ENCODE measurements at places on chromosomes 1 and 21. TPM values are rescaled to one million over a fixed set of nuclear protein-coding genes. Genes with fewer than 3 reads are reported as not detected.

DNA sequence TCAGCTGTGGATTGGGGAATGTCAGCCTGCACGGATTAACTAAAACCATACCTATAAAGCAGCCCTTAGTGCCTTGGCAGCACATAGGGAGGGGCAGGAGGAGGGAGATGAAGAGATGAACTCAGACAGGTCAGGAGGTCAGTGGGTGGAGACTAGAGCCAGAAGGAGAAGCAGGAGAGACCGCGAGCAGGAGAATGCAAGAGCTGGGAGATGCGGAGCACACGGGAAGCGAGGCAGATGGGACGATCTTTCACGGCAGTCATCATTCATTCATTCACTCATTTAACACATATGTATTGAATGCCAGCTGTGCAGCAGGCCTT, 41.9 kb downstream of the NEK2 start:
- DNase-seq, result no peak

GRCh38 chr1:19445417-19446342, 39.7 kb downstream of the CAPZB start:
- DNase-seq, result no peak

GRCh38 chr1:157580179-157580827, 17.6 kb downstream of the FCRL4 start:
- no peak for DNase-seq

DNA sequence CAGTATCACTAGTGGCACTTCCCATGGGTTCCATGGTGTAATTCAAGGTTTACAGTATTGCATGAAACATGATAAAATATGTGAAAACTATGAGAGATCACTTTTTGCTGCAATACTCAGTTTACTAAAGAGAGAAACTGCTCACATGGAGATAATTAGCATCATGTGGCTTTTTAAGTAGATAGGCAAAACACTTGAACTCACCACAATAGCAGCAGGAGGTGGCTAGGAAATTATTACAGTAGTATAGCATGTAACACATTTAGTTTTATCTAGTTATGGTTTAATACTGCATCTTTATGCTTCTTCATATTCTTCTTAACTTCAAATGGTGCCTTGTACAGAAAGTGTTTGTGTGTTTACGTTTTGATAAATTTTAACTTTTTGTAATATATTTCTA, 698.5 kb upstream of the BRINP3 start:
- DNase-seq, result no peak

- peak; percentile 64 for DNase-seq
These were observed 444 bp upstream of the IARS2 start for GRCh38 chr1:220093361-220094015.

DNA sequence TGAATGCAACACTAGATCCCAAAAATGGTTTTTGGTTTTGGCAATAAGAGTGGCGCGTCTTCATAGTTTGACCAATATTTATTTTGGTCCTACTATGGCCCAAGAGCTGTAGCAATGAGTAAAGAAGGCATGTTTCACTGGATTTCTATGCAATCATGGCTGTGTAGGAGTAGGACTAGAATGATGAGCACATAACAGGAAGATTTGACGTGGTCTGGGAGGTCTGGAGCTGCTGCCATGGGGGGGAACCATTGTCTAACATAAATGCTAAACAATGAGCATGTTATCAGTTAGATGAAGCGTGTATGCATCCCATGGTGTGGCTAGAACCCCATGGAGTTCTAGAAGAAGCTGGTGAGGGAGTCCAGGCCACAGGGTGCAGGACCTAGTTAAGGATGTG, 38.3 kb downstream of the OLIG1 start:
- no peak for DNase-seq

- no peak for DNase-seq
These were observed 1512.7 kb upstream of the TPTE start for GRCh38 chr21:9008636-9009035.

- DNase-seq, result no peak
These were observed 67.1 kb downstream of the ZNF281 start for GRCh38 chr1:200342511-200343311.

DNA sequence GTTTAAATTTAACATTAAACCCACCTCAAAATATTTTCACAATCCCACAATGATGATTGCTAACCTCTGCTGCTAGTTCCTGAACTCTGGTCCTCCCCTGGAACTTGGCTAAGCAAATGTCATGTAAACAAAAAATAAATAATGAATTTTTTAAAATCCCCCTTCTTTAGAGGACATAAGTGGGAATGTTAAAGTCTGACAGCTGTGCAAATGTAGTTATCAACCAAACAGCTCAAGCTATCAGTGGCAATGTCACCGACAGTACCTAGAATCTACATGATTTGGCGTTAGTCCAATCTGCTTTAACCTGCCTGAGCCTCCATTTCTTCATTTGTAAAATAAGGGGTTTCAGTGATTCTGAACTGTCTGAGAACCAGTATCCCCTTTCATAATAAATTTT, 67.7 kb downstream of the GDAP2 start:
- no peak for DNase-seq

The FMO3 gene
- 13.9 TPM for total RNA-seq

GRCh38 chr1:29396438-29397255, 160.3 kb downstream of the PTPRU start:
- DNase-seq, result no peak

The TNFSF4 gene
- 0.71 TPM for total RNA-seq

DNA sequence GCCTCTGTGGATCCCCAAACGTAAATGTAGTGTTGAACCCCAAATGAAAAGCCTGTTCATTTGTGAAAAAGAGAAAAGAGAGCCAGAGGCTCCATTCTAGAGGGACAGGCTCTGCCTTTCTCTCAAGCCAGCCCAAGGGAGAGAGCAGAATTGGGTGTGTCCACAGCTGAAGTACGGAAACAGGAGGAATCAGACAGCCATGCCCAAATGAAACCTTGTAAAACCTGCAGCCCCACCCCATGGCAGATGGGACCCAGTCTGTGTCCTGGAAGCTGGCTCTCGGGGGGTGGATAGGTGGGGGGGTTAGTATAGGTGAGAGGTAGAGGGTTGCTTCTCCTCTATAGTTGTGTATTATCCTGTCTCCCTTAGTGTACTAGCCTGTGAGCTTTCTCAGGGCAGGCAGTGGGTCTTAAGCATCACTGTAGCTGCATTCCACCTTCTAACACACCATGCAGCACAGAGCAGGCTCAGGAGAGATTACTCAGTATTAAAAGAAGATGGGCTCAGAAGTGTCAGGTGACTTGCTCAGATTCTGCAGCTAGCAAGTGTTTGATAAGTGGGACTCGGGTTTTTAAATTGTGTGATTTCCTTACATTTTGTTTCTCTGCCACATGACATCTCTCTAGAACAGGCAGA, 67.4 kb upstream of the SIPA1L2 start:
- DNase-seq, result no peak

- DNase-seq, result no peak
These were observed 20.6 kb downstream of the COL6A2 start for GRCh38 chr21:46118316-46119143.

DNA sequence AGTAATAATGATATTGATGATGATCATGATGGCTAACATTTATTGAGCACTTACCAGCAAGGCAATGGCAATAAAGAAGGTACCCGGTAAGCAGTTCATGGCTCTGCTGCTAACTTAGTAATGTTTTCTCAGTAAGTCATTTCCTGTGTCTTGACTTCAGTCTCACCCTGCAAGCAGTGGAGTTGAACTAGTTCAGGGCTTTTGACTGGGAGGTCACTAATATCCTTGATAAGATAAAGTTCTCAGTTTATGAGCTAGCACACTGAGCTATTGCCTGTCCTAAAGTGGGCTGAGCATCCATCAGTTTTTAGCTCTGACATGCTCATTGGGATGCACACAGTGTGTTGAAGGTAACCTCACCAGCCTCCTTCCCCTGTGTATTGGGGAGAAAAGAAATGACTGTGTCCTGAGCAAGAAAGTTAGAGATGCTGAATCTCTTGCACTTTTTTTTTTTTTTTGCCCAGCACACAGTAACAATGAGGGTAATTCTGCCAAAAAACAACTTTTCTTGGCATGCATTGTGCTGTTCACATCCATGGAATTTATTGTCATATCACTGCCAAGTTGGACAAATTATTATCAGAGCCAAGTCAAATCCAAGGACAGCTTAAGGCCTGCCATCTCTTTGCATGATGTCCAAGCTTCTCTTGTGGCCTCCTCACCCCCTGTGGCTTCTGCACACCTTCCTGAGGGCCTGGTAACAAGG, 55.5 kb upstream of the GADD45A start:
- DNase-seq, result no peak

- no peak for DNase-seq
These were observed 315.2 kb downstream of the RPS6KC1 start for GRCh38 chr1:213366141-213366831.

DNA sequence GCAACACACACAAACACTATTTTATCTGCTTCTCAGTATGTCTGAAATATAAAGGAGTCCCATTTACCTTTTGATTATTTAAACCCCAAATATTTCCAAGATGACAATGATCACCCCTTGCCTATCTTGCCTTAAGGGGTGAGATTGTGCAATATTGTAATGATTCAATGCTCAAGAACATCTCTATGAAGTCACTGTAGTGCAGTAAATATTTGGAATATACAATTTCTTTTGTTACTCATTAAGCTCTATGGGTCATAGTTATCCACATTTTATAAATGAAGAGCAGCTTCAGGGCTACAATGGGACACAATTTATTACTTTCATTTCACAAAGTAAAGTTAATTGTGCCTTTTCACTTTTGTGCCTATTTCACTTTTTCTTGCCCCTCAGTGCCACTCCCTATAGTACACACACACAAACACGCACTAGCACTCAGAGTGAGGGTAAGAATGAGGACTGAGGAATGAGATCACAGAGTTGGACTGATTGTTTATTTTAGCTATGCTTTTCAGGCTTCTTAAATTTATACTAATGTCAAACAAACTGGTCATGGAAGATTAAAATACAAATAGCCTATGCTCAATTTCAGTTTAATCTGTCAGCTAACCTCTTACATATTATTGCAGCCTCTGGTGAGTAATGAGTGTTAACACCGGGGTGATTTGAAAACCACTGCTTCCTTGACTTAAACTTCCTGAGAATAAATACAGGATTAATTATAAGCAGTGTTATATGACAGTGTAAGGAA, 521.0 kb upstream of the B3GALT2 start:
- DNase-seq, result no peak

The SLAMF9 gene
- not detected for total RNA-seq

The MRPL37 gene
- 55.0 TPM for total RNA-seq

GRCh38 chr1:52925571-52926005, 1.5 kb upstream of the SCP2 start:
- DNase-seq, result no peak

- DNase-seq, result no peak
These were observed 34.0 kb downstream of the TBCE start for GRCh38 chr1:235401251-235401650.

Measured in thoracic aorta (tissue), 2 donors.